ENCODE measurements at places on chromosomes 6 and 20.

DNA sequence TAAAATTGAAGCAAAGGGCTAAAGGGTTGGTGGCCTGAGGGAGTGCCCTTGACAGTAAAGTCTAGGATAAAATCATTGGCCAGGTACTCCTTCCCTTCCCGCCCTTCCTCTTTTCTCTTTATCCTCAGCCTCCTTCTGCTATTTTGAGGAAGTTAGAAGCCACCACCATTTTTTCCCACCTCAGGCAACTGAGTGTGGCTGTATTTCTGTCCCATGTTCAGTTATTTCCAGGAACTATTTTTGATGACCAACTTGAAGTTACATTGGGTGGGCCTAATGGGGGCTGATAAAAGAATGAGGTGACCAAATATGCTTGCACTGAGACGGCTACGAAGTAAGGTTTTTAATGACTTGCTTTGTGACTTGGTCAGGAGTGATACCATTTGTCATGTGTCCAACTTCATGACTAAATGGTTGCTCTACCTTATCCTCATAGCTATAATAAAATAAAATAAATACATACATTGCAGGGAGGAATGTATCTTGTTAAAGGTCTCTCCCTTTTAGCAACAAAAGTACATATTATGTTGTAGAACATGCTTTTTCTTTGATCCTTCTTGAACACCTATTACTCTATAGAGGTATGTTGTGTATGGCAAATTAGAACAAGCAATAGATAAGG lies 12.0 kb downstream of the PTPN1 start:
- no peak for DNase-seq

DNA sequence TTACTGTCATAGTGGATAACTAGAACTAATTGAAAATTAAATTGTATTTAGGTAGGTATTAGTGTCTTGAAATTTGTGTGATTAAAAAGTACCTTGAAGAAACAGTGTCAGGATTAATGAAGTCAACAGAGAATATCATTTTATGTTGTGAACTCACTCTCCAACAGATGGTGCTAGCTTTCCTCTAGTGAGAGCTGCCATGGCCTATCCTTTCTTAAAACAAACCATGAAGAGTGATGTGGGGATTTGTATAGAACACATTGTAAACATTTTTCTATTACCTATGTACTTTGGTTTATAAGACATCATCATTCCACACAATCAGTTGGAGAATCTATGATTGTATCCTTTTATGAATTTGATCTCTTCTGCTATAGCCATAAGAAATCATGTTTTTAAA lies 4.8 kb upstream of the SRSF12 start:
- DNase-seq: no peak

DNA sequence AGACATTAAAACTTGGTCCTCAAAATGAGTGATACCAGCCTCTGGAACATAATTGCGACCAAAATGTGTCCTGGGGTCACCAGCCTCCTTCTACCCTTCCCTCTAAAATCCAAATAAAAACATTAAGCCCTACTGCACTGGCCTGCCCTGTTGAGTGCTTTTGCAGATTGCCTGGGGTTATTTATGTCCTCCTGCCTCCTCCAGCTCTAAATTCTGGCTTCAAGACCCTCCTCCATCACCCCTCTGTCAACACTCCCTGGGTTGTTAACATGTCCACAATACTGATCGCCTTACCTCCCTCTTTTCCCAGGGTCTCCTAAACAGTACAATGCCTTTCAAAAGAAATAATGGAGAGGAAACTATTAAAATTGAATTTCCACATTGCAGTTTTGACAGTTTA lies 327.5 kb downstream of the NRN1 start:
- DNase-seq: no peak

DNA sequence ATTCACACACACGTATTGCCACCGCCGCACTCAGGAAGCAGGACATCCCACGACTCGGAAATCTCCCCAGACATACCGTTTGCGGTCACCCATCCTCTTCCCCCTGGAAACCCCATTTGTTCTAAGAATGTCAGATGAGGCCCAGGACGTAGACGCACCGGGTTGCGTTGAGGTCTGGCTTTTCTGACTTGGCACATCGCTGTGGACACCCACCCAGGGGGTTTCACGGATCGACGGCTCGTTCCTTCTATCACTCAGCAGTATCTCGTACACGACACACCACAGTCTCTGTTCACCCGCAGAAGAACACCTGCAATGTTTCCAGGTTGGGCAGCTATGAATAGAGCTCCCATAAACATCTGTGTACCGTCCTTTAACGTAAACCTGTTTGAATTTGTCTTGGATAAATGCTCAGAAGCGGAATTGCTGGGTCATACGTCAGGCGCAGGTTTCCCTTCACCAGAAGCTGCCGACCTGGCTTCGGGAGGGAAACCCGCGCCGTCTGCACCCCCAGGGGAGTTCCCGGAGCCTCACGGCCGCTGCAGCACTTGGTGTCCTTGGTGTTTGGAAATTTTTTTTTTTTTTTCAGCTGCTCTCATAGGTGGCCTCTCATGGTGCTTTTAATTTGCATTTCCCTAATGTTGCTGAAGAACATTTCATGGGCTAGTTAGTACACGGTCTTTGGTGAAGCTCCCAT lies 9.3 kb upstream of the EEF1A2 start:
- no peak for DNase-seq

GRCh38 chr6:106963544-106963943 lies 11.0 kb downstream of the CD24 start:
- peak; percentile 51 for DNase-seq

DNA sequence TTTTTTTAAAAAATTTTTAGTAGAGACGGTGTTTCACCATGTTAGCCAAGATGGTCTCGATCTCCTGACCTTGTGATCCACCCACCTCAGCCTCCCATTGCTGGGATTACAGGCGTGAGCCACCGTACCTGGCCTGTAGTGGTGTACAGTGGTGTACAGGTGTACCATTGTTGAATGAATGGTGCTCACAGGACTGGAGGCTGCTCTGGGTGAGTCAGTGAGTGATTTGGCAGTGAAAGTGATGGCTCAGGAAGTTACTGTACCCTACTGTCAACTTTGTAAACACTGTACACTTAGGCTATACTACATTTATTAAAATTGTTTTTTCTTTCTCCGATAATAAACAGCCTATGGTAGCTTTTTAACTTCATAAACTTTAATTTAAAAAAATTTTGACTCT lies 122.8 kb upstream of the EEF1E1 start:
- no peak for DNase-seq

DNA sequence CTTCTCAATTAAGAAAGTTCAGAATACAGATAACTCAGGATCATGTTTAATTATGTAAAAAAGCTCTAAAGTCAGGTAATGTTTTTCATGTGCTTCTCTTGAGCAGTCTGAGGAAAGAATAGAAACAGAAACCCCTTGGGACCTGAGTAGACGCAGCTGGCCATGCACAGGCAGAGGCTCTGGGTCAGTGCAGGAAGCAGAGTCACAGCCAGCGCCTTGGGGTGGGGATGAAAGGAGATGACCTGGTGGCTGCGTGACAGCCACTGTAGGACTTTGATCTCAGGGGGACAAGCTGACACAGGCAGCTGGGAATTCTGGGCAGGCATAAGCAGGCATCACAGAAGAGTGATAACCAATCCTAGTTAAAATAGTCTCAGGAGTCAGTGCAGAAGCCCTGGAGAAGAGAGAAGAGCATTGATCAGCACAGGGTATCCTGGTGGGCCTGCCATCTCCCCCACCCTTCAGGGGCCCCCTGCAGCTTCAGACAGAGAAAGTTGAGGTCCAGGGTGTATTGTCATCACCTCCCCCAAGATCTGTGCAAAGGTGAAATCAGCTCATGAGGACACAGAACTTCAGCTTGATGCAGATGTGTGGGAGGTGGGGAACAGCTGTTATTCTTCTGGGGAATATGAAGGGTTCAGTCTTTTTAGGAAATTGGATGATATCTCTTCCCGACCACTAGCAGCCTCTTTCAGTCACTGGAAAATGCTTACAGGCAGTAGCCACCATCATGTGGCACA lies 6.4 kb downstream of the HLA-DQB1 start:
- no peak for DNase-seq

- DNase-seq: no peak
These were observed 250.8 kb upstream of the HTR1E start for GRCh38 chr6:86686496-86686895.

DNA sequence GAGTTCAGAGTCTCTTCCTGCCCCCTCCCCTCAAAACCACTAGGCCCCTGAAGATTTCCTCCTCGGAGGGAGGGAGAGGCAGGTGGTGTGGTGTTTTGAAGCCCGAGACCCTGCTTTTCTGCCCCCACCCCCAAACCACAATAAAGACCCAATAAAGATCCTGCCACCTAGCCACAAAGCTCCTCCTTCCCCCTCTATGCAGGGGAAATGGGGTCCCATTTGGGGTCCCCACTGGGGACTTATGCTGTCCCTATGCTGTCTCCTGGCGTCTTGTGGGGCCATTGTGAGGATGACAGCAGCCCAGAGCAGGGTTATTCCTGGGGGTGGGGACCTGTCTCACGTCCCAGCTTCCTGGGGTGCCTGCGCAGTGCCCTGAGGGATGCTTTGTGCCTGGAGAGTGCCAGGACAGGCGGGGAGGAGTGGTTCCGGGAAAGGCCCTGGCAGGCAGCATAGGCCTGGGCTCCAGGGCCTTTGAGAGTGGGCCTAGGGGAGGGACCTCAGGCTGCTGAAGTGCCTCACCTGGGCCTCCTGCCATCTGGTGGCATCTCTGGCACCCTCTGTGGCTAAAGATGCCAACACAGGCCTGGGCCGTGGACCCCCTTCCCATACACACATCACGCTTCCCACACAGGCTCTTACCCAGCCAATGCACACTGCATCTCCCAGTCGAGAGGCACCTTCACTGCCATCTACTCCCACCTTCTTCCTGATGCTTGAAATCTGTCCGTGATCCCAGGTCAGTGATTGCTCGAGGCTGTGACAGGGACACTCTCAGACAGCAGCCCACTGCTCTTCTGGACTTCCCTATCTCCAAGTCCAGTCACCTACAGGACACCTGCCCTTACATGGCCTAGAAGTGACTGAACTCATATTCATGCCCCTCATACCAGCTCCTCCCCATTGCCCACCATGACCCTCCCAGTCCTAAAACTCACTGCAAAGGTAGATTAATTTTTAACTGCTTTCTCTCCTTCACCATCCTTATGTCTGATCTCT lies 7.9 kb upstream of the ARMC12 start:
- no peak for DNase-seq

- no peak for DNase-seq
These were observed 381.6 kb downstream of the GJA1 start for GRCh38 chr6:121816906-121817540.

GRCh38 chr6:30800871-30801270 lies 56.5 kb upstream of the IER3 start:
- DNase-seq: no peak

DNA sequence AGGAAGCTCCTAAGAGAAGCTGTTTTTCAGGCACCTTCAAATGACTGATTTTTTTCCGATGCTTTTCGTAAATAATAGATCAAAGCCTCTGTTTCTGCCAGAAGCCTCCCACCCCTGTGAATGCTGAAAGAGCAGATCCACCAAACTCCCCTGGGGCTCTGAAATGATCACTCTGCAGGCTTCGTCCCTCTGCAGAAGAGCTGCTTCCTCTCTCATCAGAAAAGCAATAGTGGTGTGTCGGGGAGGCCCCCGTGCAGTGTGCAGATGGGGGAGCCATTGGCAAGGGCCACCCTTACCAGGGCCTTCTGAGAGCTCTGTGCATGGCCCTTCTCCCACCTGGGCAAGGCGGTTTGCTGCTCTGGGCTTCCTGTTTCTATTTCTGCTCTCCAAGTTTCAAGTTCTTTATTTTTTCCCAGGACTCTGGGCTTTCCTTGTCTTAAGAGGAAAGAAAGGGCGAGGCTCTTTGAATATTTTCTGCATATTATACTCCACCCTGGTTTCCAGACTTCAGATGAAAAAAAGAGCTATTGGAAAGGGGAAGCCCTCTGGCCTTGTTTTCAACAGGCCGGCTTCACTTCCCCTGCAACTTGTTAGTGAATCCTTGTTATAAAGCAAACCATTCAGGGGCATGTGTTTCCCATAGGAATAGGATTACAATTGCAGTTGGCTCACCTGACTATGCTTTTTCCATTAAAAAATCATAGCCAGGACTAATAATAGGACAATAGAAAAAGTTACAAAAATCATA lies 155.2 kb downstream of the TTLL2 start:
- no peak for DNase-seq

GRCh38 chr6:109291902-109292301 lies 90.4 kb downstream of the CD164 start:
- no peak for DNase-seq

- DNase-seq: no peak
These were observed 204.1 kb upstream of the PREP start for GRCh38 chr6:105606831-105607463.

GRCh38 chr6:150209415-150209814 lies 66.6 kb downstream of the PPP1R14C start:
- DNase-seq: no peak

- peak; percentile 62 for DNase-seq
These were observed 1.1 kb upstream of the TPD52L2 start for GRCh38 chr20:63863798-63864544.

Measured in NCI-H1092 (cell line).